ENCODE measurements at places on chromosomes 3 and 15.

- DNase-seq: no peak
These were observed 63.3 kb downstream of the ABTB1 start for GRCh38 chr3:127735767-127736693.

- DNase-seq: no peak
These were observed 21.5 kb downstream of the PLD1 start for GRCh38 chr3:171788546-171789351.

GRCh38 chr15:62737551-62737950 is 305.0 kb upstream of the TPM1 start:
- no peak for DNase-seq

DNA sequence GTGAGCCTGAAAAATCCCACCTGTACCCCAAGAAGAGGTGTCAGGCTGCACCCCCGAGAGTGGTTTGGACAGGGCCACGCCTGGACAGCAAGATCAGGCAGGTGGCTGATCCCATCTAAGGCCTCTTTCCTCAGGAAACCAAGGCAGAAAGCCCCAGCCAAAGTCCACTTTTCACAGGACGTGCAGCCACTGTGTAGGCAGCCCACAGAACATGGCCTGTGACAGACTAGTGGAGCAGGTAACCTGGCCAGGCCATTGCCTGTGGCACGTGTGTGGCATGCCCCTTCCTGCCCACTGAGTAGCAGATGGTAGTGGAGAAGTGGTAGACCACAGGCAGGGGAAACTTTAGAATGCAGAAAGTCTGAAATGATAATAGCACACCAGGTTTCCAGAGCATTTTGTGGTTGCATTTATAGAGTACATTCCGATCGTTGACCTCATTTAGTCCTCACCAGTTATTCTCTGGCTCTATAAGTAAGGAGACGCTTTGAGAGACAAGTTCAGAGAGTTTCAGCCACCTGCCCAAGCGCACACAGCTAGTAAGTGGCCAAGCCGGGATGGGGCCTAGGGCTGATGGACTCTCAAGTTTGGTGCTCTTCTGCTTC is 68.7 kb downstream of the AAGAB start:
- DNase-seq: no peak

GRCh38 chr15:101620671-101621070 is 31.5 kb downstream of the TM2D3 start:
- DNase-seq: no peak

- DNase-seq: no peak
These were observed 3.5 kb upstream of the ALDH1A2 start for GRCh38 chr15:58069008-58069407.

DNA sequence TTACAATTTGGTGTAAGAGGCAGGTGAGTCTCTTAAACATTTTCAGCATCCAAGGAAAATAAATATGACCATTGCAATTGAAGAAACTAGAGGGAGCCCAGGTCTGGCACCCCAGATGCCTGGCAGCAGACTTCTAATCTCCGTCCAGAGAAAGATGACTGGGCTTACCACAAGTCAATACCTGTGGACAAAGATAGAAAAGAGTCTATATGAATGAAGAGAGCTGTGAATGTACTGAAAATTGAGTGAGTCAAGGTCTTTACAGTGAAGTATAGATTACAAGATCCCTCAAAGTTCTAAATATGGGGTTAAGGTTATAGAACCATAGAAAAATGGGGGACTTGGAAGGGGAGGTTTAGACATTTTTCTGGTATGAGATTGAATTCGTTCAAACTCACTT is 827.4 kb upstream of the NR2F2 start:
- no peak for DNase-seq

DNA sequence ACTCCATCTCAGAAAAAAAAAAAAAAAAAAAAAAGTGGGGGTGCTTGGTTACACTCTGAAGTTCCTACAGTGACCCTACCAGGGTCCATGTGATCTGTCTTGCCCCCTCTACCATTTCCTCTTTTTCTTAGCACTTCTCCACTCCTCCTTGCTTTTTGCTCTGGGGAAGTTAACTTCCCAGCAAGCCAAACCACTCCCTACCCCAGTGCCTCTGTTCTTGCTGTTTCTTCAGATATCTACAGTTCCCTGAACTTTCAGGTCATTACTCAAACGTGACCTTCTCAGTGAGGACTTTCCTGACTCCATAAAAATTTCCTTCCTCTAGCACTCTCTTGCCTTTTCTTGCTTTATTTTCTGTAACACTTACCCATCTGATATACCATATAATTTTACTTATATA is 61.1 kb upstream of the GCNT3 start:
- DNase-seq: no peak

GRCh38 chr3:171792531-171792930 is 17.8 kb downstream of the PLD1 start:
- DNase-seq: no peak

- DNase-seq: no peak
These were observed 83.1 kb downstream of the CPN2 start for GRCh38 chr3:194267744-194268653.

DNA sequence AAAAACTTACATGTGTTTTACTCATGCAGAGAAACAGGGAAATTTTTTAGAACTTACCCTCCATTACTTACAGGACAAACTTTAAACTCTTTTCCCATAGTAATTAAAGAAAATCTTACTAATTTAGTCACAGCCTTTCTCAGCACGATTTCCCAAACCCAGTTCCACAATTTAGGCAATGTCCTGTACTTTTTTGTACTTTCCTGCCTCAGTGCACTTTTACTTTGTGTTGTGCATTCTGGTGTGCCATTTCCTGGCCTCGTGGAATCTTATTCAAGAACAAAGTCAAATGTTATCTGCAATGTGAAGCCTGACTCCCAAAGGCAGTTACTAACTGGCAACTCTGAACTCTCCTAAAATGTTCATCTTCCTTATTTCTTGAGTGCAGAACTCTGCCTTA is 1.9 kb downstream of the SLC33A1 start:
- DNase-seq: no peak

DNA sequence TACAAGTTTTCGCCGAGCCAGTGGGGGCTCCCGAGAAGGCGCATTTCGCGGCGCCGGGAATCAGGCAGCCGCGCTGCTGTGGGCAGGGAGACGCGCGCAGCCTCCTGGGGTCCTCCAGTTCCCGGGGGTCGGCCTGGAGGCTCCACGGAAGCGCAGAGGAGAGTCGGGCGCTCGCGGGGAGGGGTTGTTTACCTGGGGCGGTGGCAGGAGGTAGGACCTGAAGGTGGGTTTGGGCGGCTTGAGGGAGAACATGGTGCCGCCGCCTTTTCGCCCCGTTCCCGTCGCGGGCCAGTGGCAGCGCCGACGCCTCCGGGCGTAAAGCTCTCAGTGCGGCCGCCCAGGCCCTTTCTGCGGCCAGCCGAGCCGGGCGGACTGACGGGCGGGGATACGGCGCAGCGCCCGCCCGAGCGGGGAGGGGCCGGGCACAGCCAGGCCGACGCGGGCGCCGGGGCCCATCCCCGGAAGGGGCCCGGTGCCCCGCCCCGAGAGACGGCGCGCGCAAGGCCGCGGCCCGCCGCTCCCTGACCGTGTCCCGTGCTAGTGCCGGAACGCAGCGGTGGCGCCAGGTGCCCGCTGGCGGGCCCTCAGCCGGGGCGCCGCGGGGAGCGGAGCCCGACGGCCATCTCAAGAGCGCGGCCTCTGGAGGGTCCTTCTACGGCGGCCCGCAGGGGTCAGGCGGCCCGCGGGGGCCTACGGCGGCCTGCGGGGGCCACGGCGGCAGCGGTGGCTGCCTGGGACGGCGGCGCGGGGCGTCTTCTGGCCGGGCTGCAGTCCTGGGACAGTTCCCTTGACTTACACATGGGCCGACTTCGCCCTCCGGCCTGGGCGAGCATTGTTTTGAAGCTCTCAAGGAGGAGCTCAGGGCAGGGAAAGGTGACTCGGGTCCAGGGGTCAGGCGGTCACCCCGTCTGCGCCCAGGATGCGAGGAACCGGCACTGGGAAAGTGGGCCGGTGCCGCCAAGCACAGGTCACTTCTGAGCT is at the start of gene MTMR10:
MTMR10 (minus strand) TSS at position 374 of the 981 bp plus-strand sequence; CDS start at position 252, 122 bp downstream.
- peak; percentile 69 for DNase-seq

DNA sequence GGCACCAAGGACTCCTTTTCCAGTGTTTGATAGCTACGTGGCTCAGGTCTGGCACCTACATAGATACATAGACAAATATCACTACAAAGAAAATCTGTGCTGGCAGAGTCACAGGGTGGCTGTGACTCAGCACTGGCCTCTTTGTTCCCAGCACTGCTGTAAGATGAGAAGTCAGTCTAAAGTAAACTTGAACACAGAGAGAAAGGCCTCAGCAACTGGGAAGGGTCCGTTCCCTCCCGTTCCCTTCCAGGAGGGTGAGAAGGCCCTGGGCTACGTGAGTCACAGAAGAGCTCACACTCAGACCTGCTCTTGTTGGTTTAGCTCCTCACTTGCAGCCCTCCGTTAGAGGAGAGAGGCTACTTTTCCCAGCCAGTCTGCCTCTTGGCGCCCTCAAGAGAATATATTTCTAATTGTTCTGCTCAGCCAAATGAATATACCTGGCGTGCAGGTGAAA is 23.1 kb downstream of the ANXA2 start:
- DNase-seq: no peak

DNA sequence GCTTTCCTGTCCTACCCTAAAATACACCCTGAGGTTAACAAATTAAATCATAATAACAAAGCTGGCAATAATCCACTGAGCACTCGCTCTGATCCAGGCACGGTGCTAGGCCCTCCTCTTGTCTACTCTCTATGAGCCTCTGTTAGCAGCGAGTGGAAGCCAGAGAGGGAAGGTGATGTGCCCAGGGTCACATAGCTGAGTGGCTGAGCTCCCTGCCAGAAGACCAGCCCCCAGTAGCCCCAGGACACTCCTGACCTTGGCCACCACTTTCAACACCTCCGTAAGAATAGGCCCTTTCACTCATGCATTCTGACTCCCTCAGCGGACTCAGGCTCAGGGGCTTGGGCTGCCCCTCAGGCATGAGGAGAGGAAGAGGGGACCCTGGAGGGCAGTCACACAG is 9.5 kb upstream of the PRKCD start:
- no peak for DNase-seq

- DNase-seq: no peak
These were observed 140.2 kb upstream of the PLXND1 start for GRCh38 chr3:129746629-129747028.

- DNase-seq: peak; percentile 77
These were observed at the start of gene SFMBT1 for GRCh38 chr3:53045518-53046170. Gene SFMBT1, minus strand, starts transcription at chr3:53046073. Its CDS starts 76,945 bp downstream, at chr3:52969128.

DNA sequence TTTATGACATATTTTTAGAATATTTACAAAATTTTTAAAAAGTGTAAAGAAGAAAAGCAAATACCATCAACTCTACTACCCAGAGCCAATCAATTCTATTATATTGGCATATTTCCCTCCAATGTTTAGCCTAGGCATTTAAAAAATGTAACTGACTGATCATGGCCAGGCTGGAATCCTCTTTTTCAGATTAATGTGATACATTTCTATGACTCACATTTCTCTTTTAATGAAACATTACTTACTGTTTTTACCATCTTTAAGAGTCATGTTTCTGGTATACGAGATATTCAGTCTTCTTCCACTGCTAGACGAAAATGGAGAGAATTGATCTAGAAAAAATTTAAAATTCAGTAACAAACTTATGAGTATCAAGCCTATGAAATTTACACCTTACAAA is 53.4 kb upstream of the DCUN1D1 start:
- DNase-seq: no peak

GRCh38 chr3:195178124-195178910 is 92.6 kb downstream of the XXYLT1 start:
- DNase-seq: no peak

- DNase-seq: no peak
These were observed 232.4 kb downstream of the NFKBIZ start for GRCh38 chr3:102081572-102082289.

DNA sequence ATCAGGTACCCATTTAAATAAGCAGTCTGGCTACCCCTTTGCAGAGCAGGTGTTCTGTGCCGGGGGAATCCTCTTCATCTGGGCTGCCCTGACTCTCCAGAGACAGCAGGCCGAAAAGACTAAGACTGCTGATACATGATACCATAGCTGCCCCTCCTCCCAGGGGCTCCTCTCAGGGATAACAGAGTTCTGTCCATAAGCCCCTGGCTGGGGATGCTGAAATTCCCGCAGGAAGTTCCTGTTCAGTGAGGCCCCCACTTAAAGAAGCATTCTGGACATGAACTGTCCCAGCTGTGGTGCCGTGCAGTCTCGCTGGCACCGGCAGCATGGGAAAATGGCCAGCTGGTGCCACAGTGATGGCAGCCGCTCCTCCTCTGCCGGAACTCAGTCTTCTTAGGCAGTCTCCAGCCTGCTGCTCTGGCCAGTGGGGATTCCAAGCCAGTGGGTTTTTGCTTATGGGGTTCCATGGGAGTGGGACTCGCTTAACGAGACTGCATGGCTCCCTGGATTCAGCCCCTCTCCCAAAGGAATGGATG is 1026.2 kb downstream of the NAALADL2 start:
- no peak for DNase-seq

DNA sequence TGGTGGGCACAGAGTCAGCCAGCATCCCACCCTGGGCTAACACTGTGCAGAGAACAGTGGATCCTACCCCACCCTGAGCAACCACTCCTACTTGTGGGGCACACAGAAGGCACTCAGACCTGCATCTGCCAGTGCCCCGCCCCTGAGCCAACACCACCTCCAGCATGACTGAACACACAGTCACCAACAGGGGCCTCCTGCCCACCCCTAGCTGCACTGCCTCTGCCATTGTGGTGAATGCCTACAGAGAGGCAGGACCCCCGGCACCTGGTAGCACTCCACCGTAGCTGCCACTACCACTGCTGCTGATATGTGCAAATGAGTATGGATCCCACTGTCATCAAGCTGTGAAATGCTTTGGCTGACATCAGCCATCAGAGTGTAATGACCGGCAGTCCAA is 123.1 kb downstream of the ADAMTSL3 start:
- DNase-seq: no peak

DNA sequence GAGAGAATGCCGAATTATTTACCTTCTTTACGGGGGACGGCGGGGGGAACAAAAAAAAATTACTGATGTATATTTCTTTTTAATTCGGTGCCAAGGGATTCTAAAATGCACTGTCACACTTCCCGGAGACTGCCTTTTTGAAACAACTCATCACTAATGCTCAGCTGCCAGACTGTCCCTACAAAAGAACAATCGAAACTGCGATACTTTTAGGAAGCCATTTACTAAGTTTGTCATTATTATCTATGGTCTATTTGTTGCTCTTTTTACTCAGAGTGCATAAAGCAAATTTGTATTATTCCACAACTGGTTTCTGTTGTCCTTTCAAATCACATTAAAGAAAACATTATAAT is 60.8 kb downstream of the TM4SF4 start:
- no peak for DNase-seq

- no peak for DNase-seq
These were observed 668 bp downstream of the THRB start for GRCh38 chr3:24493746-24494617.

DNA sequence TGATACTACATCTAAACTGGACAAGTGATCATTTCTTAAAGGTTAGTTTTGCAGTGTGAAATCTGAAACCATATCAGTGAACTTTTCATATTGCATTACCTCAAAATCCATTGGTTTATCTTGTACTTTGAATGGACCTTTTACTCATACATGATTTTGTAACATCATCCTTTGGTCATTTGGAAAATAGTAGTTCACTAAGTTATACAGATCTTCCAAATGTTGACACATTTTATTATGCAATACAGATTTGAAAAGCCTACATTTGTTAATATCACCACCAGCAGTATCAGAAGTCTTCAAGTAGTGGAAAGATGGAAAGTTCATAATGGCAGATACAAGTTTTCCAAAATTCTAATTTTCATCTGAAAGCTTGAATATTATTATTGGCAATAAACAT is 64.0 kb upstream of the CDV3 start:
- DNase-seq: no peak

Data from stimulated activated CD4-positive, alpha-beta T cell treated with anti-CD3 and anti-CD28 coated beads, Interleukin-1b, Interleukin-23, amount 100 ng/mL, for 4 hours (primary cell).